ENCODE measurements at places on chromosomes 1 and 21.
A peak's percentile ranks its signal among the peaks of the same experiment; 100 is the strongest.

DNA sequence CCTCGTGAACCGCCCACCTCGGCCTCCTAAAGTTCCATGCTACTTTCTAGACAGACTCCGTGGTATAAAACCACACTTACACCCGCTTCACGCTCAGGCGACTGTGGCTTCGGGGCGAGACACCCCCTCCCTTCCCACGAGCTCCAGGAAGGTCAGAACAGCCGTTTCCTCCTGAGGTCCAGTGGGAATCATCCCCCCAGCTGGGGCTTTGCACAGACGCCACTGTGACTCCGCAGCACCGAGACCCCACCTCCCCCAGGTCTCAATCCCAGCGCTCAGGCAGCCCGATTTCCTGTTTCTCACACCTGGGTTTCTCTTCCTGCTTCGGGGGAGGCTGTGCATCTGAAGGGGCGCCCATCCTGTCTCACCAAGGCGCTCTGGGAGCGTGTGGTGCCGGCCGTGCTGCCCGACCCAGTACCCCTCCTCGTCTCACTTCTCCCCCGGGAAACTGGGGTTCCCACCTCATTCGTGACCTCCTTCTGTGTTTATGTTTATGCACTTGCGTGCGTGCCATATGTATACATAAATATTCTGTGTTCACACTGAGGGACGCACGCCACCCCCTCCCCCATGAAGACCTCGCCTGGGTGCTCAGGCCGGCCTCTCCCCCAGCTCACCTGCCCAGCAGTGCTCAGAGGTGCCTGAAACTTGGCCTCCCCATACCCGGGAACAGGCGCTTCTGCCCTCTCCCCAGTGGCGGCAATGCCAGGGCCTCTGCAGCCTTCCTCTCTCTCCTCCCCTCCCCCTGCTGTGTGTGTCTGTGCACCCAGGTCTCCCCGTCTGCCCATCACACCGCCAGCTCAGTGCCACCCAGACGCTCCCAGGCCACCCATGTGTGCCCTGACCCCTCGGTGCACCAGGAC is 14.6 kb downstream of the SLC35E2B start:
- DNase-seq: no peak

- no peak for DNase-seq
These were observed 203.9 kb upstream of the PROX1 start for GRCh38 chr1:213783893-213784292.

DNA sequence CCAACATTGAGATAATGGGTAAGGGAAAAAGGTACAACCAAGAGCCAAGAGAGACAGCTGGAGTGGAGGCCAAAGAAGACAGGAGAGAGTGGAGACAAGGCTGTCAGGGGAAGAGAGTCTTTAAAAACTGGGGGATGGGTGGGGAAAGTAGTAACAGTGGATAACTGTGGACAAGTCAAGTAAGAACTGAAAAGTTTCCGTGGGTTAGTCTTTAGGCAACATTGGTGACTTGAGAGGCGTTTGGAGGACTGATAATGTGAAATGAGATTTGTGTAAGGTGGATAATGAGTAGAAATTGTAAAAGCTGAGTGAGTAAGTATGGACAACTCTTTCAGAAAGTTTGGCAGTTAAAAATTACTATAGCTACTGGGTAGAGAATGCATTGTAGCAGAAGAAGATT is 10.4 kb downstream of the PPP2R5A start:
- no peak for DNase-seq

DNA sequence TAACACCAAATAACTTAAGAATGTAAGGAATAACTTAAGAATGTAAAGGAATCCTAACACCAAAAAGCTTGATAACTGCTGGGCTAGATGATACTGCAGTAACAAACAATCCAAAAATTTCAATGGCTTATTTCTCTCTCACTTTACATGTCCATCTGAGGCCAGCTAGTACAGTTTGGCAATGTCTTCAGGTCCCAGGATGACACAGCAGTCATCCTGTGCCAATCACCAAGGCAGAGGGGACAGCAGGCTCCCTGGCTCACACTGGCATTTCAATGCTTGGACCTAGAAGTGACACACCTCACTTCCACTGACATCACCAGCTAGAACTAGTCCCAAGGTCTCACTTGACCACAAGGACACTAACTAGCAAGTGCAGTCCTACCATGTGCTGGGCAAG is 15.3 kb downstream of the DNAJC11 start:
- no peak for DNase-seq

GRCh38 chr1:216531263-216532239 is 108.3 kb upstream of the USH2A start:
- DNase-seq: peak; percentile 64

DNA sequence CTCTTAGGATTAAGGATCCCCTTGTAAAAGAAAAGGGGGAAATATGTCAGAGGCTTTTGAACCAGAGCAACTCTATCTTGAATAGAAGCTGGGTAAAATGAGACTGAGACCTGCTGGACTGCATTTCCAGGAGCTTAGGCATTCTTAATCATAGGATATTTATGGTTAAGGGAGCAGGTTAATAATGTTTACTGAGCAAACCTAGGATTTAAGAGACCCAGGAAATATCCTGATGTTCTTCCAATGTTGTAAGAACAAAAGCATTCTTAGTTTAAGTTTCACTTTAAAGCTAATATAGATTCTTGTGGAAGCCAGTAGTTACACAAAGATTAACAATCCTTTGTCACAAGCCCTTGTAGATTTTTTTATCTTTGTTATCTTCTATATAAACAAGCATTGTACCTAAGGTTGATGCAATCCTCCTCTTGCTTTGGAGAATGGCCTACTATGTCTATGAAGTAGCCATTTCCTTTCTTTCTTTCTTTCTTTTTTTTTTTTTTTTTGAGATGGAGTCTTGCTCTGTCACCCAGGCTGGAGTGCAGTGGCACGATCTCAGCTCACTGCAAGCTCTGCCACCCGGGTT is 570.2 kb upstream of the BEND5 start:
- DNase-seq: no peak

- DNase-seq: no peak
These were observed 547.4 kb downstream of the PTPRU start for GRCh38 chr1:29783508-29784275.

- DNase-seq: no peak
These were observed 11.9 kb downstream of the COL6A1 start for GRCh38 chr21:45993210-45994085.

DNA sequence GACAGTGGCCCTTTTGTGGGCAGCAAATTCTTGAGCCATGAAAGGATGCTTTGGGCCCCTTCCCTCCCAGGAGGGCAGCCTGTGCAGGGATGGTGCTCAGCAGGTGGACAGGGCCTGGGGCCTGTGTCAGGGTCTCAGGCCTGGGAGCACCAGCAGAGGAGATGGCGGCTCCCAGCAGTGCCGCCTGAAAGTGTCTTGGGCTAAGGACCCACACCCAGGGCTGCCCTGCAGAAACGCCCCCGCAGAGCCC is 23.9 kb downstream of the FTCD start:
- DNase-seq: no peak

GRCh38 chr1:66028035-66028434 is 235.3 kb downstream of the PDE4B start:
- no peak for DNase-seq

DNA sequence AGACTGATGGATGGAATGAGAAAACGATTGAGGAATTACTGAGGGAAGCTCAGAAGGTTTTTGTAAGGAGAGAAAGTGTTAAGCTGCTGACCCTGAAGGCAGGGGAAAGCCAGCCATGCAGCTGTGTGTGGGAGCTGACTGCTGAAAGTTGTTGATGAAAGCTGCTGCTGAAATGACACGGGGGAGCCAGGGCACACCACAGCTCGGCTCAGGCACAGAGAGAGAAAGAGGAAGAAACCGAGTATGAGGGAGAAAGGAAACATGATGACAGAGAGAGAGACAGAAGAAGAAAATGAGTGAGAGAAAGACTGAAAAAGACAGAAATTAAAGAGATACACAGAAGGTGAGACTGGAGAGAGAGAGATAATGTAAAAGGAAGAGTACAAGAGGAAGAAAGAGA is 115.5 kb downstream of the LRRC53 start:
- DNase-seq: no peak

DNA sequence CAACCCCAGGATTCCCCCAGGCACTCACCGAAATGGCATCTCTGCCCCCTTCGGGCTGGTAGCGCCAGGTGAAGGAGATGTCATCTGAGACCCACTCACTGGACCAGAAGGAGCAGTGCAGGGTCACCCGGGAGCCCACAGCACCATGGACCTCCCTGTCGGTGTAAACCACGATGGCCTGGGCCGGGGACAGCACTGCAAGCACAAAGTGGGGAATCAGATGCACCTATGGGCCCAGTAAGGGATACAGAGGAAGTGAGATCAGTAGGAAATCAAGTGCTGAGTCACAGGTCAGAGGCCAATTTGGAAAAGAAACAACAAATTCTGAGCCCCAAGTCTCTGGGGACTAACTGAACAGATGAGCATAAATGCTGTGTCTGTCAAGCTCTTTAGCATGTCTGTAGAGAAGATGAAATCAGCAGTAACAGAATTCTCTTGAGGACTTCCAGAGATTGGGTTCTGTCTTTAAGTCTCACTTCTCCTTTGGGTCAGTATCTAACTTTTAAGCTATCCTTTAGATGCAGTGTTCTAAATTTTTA is 2.5 kb downstream of the MPZ start:
- DNase-seq: no peak

GRCh38 chr1:205226868-205227583 is 720 bp upstream of the TMCC2 start:
- DNase-seq: no peak

DNA sequence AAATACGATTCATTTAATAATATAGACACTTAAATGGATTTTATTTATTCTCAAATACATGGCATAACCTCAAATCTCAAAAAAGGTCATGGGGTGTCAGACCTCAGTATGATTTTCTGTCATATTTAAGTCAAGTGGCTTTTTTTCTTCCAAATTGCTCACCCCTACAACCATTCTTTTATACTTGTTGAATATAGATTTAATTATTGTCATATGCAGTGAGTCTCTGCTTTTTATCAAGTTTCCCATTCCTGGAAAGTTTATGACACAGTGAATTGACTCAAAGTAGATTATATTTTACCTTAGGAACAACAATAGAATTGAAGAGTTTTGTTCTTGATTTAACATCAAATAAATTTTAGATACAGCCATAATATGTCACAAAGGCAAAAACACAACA is 59.5 kb upstream of the IRF2BP2 start:
- DNase-seq: no peak

DNA sequence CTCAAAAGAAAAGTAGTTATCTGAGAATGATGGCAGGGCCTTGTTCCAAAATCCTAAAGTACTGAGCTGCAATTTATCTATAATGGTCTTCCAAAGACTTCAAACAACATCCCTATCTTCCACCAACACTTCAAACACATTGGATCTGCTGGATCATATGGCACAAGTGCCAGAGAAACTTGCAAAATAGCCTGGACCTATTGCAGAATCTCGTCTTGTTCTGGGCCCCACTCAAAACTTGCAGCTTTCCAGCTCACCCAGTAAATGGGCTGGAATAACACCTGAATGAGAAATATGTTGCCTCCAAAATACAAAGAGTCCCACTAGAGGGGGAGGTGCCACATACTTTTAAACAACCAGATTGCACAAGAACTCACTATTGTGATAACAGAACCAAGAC is 44.0 kb upstream of the PKN2 start:
- DNase-seq: no peak

DNA sequence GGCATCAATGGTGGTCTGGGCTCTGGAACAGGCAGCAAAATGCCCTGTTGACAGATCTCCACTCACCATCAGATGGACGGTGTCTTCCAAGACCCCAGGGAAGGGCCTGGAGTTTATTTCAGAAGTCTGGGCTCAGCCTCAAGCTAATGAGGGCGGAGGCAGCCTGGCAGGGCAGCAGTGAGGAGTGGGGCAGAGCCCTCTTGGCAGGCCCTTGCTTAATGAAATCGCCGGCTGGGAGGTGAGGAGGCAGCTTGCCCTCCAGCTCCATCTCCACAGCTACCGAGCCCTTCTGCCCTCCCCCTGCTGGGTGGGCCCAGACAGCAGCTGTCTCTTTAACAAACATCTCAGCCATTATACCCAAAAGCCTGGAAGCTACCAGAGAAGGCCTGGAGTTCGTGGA is 22.0 kb upstream of the GRIK3 start:
- DNase-seq: peak; percentile 87

DNA sequence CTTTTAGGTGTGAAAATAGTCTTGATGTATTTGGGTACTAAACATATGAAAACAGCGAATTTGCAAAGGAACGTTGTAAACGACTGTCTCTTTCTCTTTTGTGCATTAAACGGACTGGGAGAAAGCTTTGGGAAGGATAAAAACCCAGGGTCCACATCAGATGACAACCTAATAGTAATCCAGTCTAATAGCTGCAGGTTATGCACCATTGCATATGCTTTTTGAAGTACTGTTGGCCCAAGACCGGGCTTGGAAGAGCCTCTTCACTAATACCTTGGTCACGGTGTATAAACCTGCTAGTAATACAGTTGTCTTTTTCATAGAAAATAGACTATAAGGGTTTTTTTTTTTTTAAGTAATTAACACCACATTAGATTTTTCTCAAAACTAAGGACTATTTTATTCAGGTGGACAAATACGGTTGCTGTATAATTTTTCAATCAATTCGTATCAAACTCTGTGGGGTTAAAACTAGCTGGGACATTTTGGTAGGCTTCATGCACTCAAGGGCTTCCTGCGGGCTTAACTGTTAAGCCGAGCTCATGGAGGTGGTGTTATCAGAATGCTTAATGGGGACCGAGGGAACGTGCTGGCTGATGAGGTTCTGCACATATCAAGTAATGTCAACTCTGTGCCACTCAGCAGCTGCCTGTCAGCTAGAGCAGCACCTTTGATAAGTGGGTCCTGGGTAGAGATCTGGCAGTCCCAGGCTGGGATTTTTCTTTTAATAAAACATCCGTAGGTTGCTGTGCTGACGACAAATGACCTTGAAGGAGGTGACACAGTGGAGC is 2.1 kb downstream of the RYR2 start:
- no peak for DNase-seq

GRCh38 chr1:84842748-84843231 is 50.2 kb downstream of the LPAR3 start:
- DNase-seq: no peak

DNA sequence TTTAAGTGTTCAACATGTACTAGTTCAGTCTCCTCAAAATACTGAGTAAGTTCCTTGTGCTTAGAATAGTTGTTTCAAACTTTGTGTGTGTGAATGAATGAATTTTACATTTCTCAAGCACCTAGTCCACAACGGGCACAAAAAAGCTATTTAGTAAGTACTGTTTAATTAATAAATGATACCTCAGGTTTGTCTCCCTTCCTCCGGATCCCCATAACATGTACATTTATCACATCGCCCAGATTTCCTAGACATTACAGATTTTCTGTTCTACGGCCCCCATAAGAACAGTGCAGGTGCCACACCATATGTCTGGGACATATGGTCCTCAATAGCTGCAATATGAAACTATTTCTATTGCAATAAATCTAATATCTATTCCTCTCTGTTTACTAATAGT is 1.3 kb upstream of the TTF2 start:
- no peak for DNase-seq

- DNase-seq: no peak
These were observed 43.4 kb downstream of the LTN1 start for GRCh38 chr21:28949318-28949717.

All from NCI-H1092 (cell line).